ENCODE measurements at places on chromosomes 16 and 17.

GRCh38 chr16:22063888-22064467 lies 28.4 kb upstream of the VWA3A start:
- DNase-seq, result no peak

DNA sequence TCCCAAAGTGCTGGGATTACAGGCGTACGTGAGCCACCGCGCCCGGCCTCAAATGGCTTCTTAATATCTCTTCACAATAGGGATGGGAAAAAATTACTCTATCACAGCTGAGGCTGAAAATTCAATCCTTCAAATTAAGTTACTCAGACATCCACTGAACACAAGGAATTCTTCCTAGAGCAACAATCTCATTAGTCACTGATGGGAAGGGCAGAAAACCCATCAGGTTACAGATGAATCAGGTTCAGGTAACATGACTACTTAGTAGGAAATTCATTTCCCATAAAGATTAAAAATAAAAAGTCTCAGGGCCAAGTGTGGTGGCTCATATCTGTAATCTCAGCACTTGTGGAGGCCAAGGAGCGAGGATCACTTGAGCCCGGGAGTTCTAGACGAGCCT lies 42.5 kb upstream of the ABR start:
- no peak for DNase-seq

DNA sequence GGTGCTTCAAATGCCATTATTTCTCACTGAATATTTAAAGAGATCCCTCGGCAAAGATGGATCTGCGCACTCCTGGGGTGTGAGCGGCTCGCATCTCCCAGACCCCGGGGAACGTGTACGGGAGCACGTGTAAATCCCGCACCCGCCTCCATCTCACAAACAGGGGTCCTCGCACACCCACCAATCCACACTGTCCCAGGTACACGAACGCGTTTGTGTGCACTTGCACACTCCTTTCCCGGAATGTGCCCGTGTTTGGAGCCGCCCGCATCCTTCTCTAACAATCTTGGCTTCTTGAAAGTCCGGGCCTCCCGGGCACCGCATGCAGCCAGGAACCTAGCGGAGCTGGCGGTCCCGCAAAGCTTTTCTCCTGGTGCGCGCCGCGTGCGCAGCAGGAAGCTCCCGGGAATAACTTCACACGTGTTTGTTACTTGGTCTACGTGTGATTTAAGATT lies 2.5 kb upstream of the SALL1 start:
- DNase-seq, result peak; percentile 63

DNA sequence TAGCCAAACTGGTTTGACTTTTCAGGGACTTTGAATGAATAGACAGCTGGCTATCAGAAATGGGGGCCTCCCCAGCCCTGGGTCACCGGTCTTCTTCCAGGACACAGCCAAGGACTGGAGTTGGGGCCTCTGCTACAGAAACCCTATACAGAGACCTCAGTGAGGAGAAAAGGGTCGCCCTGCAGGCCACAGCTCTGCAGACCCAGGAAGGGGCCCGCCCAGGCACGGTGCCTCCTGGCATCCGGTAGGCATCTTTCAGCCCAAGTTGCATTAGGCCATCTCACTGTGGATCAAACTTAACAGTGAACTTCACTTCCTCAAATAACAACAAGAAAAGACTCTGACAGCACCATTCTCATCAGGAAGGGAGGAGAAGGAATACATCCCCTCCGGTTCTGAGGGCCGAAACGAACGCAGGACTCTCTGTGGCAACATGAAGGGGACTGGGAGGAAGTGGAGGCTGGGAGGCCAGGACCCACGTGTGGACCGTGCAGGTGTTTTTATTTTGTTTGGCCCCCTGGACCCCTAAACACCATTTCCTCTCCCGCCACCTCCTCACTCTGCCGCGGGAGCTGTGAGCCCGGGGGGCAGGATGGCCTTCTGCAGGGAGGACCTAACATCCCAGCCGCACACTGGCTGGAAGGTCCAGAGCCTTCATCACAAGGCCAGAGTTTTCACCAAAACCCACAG lies 7.2 kb downstream of the SLC38A10 start:
- no peak for DNase-seq

DNA sequence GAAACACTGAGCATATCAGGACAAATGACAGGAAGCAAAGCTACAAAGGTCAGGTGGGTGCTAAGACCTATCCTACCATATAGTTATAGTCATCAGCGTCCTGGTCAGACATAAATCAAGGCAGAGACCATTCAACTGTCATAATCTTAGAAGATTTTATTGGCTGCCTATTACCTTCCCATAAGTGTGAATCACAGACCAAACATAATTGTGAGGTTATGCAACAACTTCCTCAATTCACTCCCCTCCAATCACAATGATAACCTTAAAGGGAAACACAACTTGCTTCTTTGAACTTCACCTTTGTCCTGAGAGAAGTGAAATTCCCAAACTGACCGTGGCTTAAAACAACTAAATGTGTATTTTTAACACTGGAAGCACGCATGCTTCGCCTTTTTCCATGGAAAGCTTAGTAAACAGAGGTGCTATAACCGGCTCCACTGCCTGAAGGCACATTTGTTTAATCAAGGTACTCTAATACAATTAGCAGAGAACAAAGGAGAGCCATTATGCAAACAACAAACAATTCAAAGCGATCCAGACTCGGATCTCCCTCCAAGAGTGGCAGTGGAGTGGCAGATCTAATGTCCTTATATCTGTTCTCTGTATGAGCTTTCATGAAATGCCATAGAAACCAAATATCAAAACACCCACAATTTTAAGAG lies 84.9 kb downstream of the TMEM114 start:
- no peak for DNase-seq

- DNase-seq, result no peak
Measured at GRCh38 chr16:51939378-51939871, 607.5 kb downstream of the TOX3 start.

GRCh38 chr16:85124636-85125346 lies 12.5 kb upstream of the CIBAR2 start:
- DNase-seq, result no peak

- DNase-seq, result no peak
Measured at GRCh38 chr16:85545227-85545818, 67.8 kb upstream of the GSE1 start.

DNA sequence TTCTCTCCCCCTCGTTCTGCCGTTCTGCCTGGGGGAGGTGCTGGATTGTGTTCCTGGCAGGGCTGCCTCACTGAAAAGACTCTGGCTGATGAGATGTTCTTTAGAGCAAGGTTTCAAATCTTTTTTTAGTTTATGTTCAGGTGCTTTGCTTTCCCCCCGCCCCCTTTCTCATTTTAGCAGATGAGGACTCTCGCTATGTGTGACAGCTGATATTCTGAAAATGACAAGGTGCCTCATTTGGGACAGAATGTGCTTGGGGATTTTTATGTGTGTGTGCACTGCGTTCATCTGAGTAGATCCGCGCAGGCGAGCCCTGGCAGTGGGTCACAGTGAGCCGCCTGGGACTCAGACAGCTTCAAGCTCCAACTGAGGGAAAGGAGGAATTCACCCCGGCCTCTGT lies 205.9 kb downstream of the HS3ST4 start:
- no peak for DNase-seq

DNA sequence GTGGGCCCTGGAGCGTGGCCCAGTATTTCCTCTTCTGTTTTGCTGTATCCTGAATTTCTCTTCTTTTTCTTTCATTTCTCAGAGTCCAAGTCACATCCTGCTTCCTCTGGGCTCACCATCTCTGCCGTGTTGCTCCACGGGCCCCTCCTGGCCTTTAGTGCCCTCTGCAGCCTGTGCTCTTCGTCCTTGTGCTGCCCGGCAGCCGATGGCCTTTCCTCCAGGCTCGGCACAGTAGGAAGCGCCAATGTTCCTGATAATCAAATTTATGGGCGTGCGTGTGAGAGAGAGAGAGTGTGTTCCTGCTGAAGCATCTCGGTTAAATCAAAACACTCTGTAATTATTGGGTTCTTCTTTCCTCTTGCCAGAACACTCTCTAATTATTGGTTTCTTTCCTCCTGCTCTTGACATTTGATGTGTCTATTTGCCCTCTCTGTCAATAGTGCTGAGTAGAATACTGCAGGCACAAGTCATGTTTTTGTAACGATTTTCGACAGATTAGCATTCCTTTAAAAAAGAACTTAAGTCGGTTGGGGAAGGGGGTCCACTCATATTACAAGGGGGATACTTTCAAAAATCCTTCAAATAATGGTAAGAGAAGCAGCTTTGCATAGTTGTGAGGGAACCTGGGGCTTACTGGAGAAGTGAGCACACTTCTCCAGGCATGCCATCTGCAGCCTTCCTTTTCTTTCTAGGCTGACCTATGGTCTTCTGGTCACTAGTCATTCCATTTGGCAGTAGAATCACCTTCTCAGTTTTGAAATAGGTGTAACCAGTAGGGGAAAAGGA lies 126.6 kb downstream of the RPTOR start:
- DNase-seq, result no peak

GRCh38 chr16:81369888-81370504 lies 55.2 kb downstream of the GAN start:
- no peak for DNase-seq

- DNase-seq, result no peak
Measured at GRCh38 chr16:82633964-82634600, 7.3 kb downstream of the CDH13 start.

DNA sequence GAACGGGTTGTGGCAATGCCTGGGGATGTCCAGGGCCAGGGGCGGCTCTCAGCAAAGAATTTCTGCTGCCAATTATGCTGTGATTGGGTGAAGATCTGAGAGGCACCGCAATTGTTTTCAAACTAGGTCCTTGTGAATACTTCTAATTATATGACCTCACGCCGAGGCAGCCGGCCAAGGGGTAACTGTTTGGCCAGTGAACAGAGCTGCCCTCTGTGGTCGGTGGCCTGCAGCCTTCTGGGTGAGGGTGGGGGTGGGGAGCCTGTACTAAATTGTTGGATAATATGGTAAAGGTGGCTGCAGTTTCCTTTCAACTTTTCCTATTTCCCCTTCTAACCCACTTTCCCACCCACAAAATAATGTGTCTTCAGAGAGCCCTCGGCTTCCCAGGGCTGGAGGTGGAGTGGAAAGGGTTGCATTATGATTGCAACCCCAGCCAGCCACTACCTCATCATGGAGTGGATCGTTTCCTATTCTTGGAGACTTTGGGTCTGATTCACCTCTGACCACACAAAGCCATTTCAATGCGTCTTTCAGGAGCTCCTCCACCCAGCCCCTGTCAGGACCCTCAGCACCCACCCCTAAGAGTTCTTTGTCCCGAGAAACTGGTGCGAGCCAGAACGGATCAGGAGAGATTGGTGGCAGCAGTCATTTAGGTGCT lies 2.0 kb upstream of the DNAI2 start:
- no peak for DNase-seq

DNA sequence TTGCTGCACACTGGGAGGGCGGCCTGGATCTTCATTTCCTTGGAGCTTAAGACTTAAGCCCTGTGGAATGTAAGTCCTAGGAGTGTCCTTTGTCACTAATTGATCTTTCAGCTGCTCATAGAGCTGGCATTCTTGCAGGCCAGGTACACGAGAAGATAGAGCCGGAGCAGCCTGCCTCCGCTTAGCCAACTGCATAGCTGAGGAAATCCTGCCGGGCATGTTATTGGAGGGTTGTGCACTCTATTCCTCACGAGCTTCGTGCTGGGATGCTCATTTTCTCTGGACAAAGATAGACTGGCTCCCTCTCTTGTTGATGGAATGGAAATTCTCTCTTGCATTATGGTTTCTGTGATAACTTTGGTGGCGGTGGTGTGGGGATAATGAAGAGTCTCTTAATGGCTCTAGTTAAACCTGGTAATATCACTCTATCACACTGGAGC lies 76.9 kb downstream of the RPA1 start:
- no peak for DNase-seq

- peak; percentile 95 for DNase-seq
Measured at GRCh38 chr17:36936455-36937000, 747 bp upstream of the LHX1 start.

GRCh38 chr17:19510903-19511302 lies 22.8 kb upstream of the SLC47A1 start:
- no peak for DNase-seq

DNA sequence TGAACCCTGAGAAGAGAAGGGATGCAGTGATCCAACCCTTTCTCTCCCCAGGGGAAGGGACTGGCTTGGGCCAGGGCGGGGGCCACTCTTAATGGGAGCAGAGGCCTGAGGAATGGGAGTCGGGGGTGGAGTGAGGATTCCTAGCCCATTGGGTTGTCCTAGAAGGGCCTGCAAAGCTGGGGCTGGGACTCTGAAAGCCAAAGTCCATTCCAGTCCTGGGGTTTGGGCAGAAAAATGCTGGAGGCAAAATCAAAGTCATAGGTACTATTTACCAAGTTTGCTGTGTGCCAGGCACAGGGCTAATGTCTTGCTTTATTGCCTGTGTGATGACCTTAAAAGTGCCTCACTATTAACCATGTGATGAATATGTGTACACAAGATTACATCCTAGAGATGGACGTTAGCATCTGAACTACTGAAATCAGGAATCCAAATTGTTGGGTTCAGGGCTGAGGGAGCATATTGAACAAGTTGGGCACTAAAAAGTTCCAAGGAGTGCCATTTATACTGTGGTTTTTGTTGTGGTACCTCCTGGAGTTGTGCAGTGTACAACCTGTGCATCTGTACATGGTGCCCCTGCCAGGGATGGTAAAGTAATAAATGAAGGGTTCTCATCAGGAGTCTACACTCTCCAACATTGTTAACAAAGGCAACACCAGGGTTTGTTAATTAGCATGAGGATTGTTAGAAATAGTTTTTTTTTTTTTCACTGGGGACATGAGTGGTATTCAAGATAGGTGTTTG lies 84.4 kb upstream of the NKD1 start:
- DNase-seq, result no peak

DNA sequence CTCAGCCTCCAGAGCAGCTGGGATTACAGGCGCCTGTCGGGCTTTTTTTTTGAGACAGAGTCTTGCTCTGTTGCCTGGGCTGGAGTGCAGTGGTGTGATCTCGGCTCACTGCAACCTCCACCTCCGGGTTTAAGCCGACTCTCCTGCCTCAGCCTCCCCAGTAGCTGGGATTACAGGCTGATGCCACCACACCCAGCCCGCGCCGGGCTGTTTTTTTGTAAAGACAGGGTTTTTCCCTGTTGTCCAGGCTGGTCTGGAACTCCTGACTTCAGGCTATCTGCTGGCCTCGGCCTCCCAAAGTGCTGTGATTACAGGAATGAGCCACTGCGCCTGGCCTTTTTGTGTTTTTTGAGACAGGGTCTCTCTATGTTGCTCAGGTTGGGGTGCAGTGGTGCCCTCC lies 27.4 kb upstream of the SPNS3 start:
- DNase-seq, result no peak

GRCh38 chr16:26567356-26567755 lies 499.4 kb upstream of the C16orf82 start:
- DNase-seq, result no peak

DNA sequence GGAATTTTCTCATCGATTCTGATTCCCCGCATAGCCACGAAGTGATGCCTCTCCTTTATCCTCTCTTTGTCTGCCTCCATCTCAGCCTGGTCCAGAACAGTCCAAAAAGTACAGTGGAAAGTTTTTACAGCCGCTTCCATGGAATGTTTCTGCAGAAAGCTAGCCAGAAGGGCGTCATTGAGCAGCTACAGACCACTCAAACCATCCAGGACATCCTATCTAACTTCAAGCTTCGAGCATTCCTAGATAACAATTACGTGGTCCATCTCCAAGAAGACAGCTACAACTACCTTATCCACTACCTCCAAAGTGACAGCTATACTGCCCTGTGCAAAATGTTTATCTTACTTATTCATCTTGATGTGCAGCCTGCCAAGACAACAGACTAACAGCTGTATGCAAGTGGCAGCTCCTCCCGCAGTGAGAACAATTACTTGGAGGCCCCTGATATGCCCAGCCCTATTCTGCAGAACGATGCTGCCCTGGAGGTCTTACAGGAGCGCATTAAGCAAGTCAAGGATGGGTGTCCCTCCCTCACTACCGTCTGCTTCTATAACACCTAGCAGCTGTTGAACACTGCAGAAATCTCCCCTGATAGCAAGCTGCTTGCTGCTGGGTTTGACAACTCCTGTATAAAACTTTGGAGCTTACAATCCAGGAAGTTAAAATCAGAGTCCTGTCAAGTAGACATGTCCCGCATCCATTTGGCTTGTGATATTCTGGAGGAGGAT lies 38.9 kb downstream of the SLFN12L start:
- DNase-seq, result no peak

Measured in H1 (cell line).